ENCODE measurements at places on chromosomes 3 and 15.

GRCh38 chr3:124812291-124813265, 74.6 kb downstream of the ITGB5 start:
- DNase-seq, result no peak

DNA sequence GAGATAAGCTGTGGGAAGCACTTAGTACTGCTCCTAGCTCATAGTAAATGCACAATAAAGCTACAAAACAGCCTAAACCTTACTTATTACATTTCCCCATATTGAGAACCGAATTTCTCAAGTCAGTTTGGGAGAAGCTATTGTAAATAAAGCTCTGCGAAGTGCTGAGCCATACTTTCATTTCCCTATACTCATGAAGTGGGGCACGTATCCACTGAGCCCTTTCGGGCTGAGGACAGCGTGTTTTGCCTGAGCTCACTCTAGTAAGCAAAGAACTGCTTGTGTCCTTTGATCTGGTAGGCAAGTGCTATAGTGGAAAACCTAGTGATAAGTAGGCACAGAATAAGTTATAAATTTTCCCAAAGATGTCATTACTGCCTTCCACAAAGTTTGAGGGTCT, 165.0 kb downstream of the RSL24D1 start:
- no peak for DNase-seq

DNA sequence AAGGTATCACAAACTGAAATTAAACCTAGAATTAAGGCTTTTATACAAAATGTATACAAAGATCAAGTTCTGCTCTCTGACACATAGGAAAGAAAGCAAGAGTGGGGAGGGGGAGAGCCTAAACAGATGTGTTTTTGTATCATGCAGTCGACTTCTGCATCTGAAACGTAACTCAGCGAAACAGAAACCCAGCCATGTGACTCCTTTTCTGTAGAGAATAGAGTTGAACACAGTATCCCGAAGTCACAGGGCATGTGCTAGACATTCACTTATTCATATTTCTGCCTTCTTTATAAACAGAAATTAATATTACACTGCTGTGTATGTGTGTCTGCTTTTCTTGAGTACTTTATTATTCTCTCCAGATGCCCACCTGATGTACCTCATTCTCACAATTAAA, 121.0 kb downstream of the PDZRN3 start:
- no peak for DNase-seq

GRCh38 chr3:101848326-101848725, 988 bp upstream of the NFKBIZ start:
- no peak for DNase-seq

GRCh38 chr3:127608362-127608718, 10.1 kb downstream of the MCM2 start:
- no peak for DNase-seq

DNA sequence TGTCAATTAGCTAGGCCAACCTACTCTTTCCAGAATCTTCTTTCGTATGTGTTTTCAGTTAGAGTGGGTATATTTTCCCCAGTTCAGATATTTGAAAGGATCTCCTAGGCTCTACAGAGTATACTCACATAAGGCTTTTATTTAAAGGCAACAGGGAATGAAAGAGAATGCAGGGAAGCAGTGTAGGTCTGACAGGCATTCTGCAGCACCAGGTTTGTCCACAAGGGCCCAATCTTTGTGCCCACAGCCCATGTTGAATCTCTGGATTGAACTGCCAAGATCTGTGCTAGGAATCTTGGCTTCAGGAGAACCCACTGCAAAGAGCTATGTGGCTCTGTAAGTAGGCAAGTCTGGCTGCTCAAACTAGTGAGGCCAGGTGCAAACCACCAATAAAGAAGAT, 24.2 kb upstream of the GALNT15 start:
- no peak for DNase-seq

GRCh38 chr3:102224171-102224570, 210.6 kb upstream of the ZPLD1 start:
- DNase-seq, result no peak

DNA sequence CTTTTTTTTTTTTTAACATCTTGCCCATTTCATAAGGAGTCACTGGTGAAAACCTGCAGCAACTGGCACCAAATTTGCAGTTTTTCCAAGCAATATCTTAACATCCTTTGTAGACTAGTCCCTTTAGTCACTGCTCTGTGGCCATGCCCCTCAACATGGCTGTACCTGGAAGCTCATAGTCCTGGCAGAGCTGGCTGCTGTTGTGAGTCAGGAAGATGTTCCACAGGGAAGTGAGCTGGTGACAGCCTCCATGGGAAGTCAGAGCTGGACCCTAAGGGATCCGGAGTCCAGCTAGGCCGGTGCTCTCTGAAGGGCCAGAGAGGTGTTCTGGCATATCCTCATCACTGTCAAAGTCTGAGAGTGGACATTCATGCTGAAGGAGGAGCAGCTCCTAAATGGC, 99.3 kb upstream of the ZBED2 start:
- no peak for DNase-seq

- DNase-seq, result no peak
Observed at GRCh38 chr3:39075910-39076309, 24.1 kb downstream of the WDR48 start.

GRCh38 chr15:89751748-89752147, 699 bp upstream of the MESP1 start:
- no peak for DNase-seq

DNA sequence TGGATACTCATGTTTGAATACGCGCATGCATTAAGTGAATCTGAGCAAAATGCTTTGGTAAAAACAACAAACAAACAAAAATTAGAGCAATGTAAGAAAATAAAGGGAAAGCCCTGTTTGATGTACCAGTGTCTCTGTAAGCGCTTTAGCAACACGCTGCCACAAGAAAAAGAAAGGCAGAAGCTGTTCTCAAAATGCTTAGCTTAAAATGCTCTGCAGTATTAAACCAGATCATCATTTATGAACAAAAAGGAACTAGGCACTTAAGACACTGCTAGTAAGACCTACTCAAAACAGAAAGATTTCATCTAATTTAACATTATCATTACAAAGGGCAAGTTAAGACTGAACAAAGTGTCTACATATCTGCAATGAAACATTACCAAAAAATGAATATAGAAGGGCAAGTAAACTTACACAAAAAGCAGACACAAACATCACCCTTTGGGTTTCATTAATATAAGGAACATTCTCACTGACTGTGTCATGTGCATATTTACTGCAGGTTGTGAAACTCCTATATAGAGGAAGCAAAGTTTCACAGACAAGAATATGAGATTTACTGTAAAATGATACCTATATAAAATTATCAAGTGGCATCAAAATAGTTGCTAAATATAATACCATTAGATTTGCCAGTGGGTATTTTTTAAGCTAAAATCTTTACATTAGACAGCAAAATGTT, 102.1 kb downstream of the FBXL22 start:
- no peak for DNase-seq

- no peak for DNase-seq
Observed at GRCh38 chr3:180123928-180124327, 87.2 kb upstream of the PEX5L start.

- DNase-seq, result no peak
Observed at GRCh38 chr3:77227567-77227966, 187.7 kb downstream of the ROBO2 start.

DNA sequence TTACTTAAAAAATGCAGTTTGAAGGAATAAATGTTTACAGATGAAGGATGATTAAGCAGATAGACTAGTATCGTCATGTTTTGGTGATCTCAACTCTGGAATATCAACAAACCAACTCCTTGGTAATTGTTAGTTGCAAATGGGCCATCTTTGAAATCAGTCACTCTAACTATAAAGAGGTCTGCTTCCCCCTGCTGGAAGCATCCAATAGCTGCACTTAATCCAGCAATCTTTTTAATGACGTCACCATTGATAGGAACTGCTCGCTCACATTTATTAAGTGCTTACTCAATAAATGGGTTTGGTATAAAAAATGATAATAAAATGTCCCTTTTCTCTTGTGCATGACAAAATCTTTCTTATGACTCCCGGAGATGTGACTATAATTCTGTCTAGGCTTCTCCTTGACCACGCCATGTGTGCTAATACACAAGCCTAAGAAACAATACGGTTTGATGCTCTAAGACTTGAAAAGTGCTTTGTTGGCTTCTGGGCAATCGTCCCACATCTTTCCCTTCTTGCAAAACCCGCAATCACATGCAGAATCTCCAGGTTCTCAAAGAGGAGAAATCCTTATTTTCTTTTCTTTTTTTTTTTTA, 227.6 kb upstream of the POU1F1 start:
- no peak for DNase-seq

DNA sequence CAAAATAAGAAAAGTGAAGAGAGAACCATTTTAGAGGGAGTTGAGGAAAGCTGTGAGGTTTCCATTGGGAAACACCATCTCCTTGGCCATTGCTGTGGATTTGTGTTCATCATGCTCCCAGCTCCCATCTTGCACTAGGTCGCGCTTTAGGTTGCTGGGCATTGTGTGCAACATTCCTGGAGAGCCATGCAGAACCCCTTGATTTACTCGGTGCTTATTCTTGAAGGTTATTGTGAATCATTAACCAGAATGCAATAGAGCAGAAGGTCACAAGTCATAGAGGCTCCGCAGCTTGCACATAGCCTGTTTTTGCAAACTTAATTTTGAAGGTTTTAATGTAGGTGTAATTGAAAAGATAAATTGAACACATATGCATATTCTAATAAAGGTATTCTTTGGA, 239.2 kb upstream of the IL12A start:
- DNase-seq, result no peak

DNA sequence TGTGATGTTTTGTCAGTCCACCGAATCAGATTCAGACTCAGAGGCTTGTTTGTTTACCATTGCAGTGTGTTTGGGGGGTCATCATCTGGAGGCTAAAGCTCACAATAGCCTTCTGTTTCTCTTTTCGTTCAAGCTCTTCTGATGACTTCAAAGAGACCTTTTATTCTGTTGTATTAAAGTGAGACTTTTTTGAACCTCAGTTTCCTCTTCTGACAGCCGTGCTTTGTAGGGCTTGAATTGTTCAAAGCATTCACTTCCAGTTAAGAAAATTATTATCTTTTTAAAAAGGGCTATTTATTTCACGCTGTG, 1.3 kb downstream of the PXK start:
- no peak for DNase-seq

DNA sequence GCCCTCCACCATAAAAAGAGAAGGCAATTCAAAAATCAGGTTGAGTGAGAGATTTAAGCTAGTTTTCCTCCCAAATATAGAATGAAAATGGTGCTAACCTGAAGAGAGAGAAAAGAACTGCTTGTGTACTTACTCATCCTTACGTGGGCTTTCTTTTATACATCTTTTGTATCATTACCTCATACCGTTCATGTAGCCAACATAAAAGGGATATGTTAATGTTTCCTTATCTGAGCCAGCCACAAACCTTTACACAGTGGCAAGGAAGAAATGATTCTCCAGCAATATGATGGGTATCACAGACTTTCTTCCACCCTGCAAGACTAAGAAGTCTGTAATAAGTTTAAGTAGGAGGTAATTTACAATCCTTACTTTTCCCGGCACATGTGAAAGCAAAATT, 600.8 kb upstream of the ZNF385D start:
- DNase-seq, result no peak

GRCh38 chr3:107999215-107999775, 91.5 kb downstream of the CD47 start:
- DNase-seq, result no peak

DNA sequence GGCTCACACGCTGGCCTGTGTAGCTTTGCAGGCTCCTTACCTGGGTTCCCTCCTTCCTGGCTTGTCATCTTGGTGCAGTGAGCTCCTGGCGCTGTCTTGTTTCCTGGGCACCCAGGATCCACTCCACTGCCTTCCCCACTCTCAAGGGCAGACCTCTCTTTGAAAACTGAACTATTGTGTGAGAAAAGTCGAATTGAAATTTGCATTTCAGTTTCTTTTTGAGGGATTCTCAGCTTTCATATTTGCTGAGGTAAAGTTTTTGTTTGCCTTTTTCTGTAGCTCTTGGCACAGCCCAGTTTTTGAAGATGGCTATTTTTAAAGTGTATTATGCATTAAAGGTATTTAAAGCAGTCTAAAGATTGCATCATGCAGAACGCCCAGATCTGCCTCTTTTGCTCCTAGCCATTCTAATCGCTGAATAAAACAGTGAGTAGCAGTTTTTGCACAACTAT, 70.1 kb downstream of the CCK start:
- DNase-seq, result no peak
